Effector memory CD8-positive, alpha-beta T cell (primary cell): ENCODE measurements at places on chromosomes 7 and 10.

DNA sequence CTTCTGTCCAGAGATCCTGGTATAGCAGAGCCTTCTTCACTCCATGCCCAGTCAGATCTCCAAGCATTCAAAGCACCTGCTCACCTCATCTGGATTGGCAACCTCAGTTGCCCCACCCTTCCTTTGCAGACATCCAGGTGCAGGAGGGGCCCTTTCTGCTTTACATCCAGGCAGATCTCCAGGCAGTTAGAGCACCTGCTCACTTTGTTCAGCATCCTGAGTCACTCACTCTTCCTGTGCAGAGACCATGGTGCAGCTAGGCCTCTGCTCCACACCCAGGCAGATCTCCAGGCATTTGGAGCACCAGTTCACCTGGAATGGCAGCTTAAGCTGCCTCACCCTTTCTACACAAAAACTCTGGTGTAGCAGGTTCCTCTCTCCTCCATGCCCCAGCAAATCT, 153.1 kb downstream of the CDK14 start:
- no peak for DNase-seq

DNA sequence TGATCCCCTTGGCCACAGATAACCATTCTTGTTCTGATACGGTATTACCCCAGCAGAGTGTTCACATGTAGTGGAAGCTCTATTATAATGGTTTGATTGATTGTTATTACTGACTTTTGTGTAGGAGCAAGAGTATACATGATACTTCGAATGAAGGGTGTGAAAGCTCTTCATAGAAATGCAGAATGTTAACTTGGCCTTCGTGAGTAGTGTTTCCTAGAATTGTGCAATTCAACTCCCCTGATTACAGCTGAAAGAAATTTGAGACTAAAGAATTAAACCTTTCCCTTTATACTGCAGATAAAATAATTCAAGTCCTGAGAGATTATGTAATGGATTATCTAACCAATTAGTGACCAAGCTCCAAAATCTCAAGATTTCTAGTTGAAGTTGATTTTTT, 38.2 kb downstream of the MKLN1 start:
- DNase-seq = no peak

DNA sequence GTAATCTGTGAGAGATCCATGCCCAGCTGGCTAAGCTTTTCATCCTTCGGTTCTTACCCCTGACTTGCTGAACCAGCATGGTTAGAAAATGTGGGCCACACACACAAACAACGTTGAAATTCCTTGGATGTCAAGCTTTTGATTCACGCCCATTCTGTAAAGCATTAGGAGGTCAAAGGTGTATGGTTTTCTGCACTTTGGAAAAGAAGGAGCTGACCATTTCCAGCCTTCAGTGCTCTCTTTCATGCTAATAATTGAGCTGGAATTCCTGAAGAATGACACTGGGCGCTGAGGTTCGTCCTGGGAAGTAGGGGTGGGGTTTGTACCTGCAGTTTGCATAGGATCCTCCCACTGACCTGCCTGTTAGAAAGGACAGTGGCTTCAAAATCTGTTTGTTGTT, 23.1 kb downstream of the KLF6 start:
- no peak for DNase-seq

DNA sequence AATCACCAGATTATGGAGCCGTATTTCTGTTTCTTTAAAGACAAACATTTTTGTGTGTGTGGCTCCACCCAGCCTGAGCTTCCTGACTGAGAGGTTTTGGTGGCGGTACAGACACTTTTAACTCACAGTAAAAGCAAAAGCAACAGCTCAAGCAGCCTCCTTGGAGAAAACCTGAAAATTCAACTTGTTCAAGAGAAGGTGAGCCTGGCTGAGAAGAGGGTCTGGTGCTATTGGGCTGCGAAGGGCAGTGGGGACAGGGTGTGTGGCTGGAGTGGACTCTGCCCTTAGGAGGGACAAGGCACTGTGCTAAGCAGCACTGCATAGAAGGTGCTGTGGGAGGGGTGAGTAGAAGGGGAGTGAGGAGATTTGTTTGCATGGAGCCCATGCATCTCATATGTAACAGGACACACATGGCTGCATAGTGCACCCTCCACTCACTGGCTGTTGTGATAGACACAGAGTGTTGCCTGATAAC, at the start of gene GIMAP7:
TSS of gene GIMAP7 (plus strand) at position 125 of the 475 bp plus-strand sequence. CDS start 5,103 bp downstream, outside the sequence.
- DNase-seq = peak; percentile 58

- DNase-seq = no peak
Measured at GRCh38 chr10:25907261-25907660, 26.8 kb upstream of the MYO3A start.
